ENCODE measurements at places on chromosomes 3 and 15.

DNA sequence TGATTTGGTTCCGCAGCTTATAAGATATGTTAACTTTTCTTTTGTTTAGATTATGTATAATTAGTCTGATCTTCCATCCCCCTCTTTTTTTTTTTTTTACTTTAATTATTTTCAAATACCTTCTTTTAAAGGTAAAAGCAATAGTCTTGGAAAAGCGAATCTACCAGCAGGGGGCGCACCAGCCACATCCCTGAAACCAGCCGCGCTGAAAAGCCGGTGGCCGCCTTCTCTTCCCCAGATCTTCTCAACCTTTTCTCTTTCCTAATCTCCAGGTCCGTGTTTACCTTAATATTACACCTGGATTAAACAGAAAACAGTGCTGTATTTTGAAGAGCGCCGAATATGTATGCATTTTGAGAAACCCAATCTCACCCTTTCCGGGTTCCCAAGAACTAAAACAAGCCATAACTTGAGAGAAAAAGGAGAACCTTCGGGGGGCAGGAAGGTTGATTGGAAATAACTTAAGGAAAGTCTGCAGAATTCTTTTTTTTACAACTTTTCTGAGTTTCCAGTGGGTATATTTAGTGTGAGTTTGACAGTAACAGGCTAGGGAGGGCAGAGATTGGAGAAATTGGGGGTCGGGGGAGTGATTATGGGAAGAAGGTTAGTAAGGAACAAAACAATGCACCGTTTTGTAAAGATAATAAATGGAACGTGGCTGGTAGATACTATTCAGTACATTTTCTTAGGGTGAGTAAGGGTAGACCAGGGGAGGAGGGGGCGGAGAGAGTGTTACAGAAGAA, 2.0 kb upstream of the SOX2 start:
- DNase-seq = peak; percentile 46

DNA sequence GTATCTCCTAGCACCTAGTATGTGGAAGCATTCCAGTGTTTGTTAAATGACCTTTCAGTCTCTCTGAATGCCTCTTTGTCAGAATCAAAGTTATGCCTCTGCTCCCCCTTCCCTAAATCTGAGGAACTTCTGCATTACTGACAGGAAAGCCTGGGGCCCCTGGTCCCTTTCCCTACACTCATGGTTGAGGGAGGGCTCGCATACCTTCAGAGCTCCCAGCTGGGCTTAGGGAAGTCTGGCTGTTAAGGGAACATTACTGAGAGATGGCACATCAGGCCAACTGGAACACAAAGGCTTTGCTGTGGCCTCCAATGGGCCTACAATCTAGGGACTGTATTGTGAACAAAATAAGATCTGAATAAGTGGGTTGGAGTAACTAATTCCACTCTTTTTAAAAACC, 10.3 kb downstream of the PKM start:
- DNase-seq = no peak

DNA sequence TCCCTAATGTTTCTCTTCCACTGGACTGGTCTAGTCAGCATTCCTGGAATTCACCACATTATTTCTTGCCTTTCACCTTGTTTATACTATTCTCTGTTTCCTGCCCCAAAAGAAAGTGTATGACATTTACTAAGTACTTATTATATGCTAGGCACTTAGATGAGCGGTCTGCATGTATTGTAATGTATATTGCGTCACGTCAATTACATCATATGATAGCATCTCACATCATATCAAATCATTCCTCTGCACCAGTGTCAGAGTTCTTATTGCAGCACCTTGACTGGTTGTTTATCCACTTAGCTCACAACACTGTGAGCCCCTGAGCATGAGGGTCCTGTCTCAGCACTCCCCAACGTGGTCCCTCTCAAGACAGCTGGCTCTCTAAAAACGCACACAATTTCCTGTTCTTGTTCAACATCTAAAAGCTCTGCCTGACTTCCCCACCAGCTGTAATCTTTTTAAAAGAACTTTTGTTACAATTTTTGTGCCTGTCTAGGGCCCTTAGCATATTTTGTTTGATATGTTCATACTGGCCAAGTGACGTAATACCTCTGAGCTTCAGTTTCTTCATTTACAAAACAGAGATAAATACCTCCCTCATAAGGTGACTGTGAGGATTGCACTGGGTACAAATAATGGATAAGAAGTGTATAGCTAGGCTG, 58.8 kb downstream of the ARHGAP31 start:
- no peak for DNase-seq

GRCh38 chr3:159804726-159805410, 183.8 kb upstream of the IL12A start:
- DNase-seq = peak; percentile 18

- DNase-seq = peak; percentile 5
Observed at GRCh38 chr3:72375237-72376076, 472.8 kb downstream of the SHQ1 start.

DNA sequence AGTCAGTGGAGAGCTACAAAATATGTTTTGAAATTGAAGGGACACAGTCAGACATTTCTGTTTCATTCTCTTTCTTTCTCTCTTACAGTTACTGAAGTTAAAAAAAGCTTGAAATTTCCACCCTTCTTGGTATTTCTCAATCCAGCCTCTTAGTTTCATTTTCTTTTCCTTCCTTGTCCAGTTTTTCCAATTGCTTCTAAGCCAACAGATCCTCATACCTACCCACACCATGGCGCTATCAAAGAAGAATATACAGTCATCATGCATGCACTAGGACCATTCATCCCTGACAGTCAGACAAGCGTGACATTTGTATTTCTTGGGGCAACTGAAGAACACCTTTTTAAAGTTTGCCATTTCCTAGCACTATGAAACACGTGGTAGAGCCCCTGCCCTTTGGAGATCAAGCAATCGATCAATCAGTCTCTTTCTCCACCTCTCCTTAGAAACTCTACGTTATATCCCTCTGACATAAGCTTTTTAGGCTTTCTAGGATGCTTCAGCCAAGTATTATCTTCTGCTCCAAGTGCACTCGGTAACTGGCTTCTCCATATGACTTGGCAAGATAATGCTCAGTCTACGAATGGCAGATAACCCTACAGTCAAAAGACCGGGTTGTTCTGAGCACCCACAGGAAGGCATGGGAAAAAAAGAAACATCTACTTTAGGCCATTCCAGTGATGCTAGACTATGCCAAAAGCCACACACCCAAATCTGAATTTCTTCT, 65.4 kb downstream of the FBN1 start:
- no peak for DNase-seq

GRCh38 chr3:42163622-42164244, 72.6 kb downstream of the TRAK1 start:
- no peak for DNase-seq

- no peak for DNase-seq
Observed at GRCh38 chr3:145015253-145015652, 1043.6 kb downstream of the DIPK2A start.

DNA sequence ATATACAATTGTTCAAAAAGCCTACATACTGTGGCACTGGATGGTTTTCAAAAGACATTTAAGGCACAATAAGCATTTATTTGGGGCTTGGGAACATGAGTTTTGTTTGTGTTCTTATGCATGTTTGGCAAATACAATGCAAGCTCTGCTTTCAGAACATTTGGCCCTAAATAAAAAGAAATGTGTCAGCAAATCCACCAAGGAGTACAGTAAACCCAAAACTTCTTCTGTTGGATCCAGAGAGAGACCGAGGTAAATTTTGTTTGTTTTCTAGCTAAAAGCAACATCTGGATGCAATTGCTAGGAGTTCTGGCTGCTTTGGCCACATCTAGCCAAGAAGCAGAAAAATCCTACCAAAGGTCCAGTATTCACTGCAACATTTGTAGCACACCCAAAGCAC, 168.8 kb downstream of the DCLK3 start:
- DNase-seq = no peak

DNA sequence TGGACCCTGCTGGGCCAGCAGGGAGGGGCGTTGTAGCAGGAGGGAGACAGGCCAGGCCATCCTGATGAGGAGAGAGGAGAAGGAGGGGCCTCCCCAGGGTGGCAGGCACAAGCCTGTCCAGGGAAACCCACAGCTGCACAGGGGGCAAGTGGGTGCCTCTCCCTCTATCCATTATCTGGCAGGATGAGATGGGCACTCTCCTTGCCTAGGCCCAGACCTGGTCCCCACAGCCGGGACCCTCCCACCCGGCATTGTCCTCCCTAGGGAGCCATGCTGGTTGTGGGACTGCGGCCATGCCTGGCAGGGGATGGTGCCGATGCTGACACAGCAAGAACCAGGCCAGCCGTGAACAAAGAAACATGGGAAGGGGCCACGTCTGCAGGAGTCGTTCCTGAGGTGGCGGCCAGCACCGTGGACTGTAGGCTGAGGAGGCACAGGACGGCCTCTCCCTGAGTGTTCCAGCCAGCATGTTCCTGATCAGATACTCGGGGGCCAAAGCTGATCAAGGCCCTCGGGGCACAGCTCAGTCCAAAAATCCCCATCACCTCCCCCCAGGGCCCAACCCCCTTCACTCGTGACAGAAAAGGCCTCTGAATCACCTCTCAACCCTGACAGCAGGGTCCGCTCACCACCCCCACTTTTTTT, 19.2 kb upstream of the CYP11A1 start:
- no peak for DNase-seq

GRCh38 chr3:48715174-48715800, 1.7 kb downstream of the IP6K2 start:
- no peak for DNase-seq

DNA sequence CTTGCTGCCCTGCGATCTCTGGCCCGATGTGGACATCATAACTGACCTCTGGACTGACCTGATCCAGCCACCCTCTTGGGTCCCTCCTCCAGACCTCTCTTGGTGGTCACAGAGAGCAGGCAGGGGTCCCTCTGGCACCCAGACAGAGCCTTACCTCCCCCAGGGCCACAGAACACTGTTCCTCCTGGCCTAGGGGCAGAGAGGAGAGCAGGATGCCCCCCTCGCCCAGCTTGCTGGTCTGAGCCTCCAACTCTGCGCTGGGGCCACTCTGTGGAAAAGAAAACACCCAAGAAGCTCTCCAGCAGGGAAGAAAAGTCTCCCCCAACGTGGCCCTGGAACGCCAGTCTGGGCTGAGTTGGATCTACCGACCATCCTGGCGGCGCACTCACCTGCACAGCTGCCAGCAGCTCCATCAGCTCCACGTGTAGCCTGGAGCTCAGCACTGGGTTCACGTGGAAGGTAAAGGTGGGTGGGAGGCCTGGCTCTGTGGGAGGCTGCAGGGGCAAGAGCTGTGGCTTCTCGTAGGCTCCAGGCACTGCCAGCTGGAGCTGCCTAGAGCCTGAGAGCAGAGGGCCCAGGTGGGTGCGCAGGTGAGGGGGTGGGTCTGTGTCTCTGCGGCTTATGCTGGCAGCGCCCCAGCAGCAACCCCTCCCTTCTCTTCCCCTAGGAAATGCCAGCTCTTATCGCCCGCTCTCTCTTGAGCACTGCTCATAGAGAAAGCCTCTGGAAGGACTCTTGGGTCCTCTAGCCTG, 6.0 kb downstream of the PLA2G4F start:
- no peak for DNase-seq

DNA sequence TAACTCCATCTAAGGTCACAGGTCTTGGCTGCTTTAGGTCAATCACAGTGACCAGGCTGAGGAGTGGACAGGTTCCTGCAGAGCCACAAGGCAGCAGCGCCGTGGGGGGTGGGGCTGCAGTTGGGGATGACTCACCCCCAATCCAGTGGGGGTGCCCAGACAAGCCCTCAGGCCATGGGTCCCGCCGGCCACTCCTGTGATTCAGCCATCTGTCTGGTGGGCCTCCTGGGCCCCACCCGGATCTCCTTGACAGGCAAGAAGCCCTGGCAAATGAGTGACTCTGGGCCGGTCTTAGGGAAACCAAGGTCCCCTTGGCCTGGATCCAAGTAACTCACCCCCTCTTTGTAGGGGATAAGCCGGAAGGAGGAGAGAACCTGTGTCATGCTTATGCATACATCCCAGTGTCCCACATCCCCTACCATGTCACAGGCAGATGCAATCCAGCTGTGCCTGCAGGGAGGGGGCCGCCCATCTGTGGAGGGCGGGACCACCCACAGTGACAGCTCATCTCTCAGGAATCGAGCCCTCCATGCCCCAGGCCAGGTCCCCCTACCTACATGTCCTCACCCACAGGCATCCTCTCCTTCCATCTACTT, 495 bp upstream of the COL7A1 start:
- DNase-seq = no peak

DNA sequence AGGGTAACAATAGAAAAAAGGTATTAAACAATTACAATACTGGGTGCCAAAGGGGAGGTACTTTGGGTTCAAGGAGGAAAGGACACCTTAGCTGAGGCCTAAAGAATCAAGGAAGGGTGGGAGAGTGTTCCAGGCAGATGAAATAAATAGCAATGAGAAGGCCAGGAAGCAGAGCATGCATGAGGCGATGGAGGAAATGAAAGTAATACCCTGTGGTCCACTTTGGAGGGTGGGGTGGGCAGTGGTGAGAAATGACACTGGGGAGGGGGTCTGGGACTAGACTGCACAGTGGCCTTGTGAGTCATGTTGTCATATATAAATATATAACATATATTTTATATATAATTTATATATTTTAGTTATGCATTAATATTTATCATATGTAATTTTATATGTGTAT, 55.9 kb downstream of the BHLHE40 start:
- DNase-seq = no peak

DNA sequence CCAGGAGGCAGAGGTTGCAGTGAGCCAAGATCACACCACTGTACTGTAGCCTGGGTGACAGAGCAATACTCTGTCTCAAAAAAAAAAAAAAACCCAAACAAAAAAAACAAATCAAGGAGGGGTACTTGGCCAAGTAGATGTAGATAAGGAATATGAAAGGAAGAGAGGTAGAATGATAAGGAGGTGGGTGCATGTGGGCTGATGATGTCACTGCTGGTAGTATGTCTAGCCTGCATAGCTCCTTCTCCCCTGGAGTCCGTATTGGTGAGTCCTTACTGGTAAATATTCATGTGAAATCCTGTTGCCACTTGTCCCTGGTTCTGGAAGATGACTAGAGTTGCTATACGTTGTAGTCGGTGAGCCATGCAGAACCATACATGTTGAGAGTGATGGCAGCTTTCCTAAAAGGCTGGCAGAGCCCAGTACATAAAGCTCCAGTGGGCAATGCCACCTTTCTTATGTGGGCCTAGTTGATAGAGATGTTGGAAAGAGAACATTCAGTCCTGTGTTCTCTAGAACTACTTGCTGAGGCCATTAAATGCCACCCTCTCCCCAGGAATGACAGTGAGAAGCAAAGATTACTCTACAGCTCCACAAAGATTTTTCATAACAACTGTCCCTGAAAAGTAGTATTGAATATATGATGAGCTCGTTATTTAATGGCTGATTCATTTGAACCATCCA, 11.0 kb downstream of the KAT2B start:
- DNase-seq = no peak

- no peak for DNase-seq
Observed at GRCh38 chr3:31016196-31016595, 121.7 kb upstream of the GADL1 start.
